Stimulated activated CD8-positive, alpha-beta memory T cell treated with anti-CD3 and anti-CD28 coated beads, Interleukin-15, amount 100 ng/mL, for 4 hours (primary cell): ENCODE measurements at places on chromosomes 2 and 18.

DNA sequence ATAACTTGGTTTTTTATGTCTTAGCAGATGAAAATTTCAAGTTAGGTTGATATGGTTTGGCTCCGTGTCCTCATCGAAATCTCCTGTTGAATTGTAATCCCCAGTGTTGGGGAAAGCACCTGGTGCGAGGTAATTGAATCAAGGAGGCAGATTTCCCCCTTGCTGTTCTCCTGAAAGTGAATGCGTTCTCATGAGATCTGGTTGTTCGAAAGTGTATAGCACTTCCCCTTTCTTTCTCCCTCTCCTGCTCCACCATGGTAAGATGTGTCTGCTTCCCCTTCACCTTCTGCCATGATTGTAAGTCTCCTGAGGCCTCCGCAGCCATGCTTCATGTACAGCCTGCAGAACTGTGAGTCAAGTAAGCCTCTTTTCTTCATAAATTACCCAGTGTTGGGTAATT is 242.1 kb upstream of the TNP1 start:
- no peak for DNase-seq

DNA sequence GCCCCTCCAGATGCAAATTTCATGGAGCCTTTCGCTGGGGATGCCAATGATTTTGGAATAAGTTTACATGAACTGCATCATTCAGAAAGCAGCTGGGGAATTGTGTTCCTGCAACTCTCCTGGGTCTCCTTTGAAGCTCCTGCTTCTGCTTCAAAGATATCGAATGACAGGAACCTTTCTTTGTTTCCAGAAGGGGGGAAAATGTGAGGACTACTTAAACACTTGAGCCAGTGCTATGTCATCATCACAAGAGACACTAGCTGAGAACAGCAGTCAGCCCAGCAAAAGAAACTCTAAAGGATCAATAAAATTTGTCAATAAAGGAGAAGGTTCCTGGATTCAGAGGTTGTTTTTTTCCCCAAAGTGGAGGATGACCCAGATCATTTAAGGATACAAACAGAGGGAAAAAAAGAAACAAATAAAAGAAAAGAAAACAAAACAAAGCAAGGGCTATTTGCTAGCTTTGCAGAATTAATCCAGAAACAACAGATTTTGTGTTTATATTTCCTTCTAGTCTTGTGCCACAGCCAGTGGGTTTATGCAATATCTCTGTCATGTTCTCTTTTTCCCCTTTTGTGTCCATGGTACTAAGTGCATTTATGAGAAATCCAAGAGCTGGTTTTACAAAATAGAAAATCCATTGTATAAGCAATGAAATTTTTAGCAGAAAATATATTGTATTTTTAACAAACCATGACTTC is 463.7 kb downstream of the CDH2 start:
- DNase-seq = no peak

DNA sequence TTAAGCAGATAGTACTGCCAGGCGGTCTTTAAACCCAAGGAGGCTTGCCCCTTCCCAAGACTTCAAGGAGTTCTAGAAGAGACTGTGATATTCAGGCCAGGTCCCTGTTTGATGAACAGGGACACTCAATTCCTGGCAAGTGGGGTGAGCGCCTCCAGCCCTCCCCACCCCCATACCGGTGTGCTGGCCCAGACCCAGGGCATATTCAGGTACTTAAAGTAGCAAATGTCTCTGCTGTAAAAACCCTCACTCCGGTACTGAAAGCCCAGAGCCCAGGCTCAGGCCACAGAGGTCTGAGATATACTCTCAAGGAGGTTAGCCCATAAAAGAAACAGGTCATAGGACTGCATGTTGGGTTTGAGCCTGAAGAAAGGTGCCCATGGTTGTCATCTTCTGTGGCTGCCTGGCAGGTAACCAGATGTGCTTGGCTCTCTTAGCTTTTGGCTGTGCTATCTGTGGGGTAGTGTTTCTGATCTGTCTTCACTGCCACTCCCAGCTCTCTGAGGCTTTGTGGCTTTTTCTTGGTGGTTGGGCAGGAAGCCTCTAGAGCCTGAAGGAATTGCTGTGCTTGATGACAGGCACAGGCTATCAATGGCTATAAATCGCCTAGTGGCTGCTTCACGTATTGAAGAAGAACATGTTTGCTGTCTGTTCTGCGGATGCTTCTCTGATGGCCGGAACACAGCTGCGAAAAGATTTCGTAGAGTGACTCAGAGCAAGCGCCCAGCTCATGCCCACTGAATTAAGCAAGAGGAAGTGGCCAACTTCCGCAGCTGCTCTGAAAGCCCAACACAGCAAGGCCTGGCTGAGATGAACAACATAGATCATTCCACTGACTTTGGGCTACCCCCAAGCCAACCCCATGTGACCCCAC is 63.3 kb upstream of the ALPP start:
- peak; percentile 50 for DNase-seq

GRCh38 chr2:101112772-101113157 is 38.4 kb downstream of the TBC1D8 start:
- DNase-seq = no peak

- DNase-seq = no peak
These were observed 138.0 kb upstream of the ARHGAP28 start for GRCh38 chr18:6591491-6591890.

DNA sequence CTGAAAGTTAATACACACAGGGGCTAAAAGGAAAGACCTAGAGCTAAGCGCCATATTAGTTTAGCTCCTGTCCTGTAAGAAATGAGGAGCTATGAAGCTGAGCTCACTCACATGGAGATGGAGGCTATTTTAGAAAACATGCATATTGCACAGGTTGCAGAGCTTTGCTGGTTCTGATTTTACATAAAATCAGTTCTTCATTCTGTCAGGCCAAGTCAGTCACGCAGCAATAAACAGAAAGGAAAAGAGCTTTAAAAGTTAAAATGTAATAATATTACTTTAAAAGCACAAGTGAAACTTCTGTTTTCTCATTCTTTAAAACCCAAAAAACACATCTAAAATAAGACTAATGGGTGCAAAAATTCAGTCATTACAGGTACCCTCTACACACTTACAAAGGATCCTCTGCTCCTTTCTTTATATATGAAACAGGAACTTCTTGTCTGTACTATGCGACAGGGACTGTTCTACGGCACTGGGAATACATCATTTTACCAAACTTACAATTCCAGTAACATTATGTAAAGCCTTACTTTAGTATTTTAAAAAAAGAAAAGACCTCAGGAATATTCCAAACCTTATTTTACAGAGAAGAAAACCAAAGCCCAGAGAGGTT is 113.8 kb downstream of the THADA start:
- DNase-seq = no peak

DNA sequence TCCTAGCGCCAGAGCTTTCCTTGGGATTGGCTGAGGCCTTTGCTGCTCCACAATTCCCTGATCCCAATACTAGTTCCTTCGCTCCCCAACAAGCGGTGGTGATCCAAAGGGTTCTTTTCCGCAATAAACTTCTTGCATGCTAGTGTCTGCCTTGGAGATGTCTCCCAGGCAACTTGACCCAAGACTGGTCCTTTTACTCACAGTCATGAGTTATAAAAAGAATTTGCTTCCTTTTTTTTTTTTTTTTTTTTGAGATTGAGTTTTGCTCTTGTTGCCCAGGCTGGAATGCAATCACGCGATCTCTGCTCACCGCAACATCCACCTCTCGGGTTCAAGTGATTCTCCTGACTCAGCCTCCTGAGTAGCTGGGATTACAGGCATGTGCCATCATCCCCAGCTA is 89.8 kb upstream of the SP3 start:
- DNase-seq = no peak

DNA sequence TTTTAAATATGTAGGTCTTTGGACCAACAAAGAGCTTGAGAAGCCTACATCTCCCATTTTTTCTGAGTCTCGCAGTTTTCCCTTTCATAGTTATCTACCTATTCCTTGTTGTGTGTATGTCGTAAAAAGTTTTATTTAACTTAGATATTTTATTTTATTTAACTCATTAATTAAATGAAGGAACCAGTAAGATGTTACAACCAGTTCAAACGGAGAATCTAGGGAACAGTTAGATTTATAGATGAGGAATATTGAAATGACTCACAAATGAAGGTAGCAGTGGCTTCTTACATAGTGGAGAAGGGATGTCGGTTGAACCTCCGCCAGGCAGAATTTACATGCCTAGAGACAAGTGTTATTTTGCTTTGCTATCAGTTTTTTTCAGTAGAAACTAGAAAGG is 48.5 kb upstream of the ZNF638 start:
- no peak for DNase-seq

- DNase-seq = no peak
These were observed 290.1 kb upstream of the KLHL14 start for GRCh38 chr18:33062834-33063364.

DNA sequence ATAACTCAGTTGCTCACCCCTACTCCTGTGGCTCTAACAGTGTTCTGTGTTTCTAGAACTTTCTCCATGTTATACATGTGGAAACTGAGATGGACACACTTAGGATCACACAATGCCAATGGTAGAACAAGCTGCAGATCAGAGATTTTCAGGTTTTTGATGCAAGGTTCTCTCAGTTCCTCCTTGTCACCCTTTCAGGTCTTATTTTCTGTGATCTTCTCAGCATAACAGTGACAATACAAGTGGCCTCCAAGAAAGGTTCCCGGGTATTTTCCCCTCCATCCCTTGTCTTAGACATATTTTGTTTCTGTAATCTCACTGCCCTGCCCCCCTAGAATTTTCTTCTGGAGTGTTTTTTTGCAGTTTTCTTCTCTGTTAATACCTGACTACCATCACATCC is 6.2 kb upstream of the MGAT5 start:
- no peak for DNase-seq

- no peak for DNase-seq
These were observed 54.8 kb downstream of the NBAS start for GRCh38 chr2:15506229-15506819.

DNA sequence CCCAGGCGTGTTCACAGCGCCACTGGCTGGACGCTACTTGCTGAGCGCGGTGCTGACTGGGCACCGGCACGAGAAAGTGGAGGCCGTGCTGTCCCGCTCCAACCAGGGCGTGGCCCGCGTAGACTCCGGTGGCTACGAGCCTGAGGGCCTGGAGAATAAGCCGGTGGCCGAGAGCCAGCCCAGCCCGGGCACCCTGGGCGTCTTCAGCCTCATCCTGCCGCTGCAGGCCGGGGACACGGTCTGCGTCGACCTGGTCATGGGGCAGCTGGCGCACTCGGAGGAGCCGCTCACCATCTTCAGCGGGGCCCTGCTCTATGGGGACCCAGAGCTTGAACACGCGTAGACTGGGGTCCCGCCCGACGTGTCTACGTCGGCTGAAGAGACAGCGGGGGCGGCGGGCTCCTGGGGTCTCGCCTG is 891 bp upstream of the KHK start:
- no peak for DNase-seq

DNA sequence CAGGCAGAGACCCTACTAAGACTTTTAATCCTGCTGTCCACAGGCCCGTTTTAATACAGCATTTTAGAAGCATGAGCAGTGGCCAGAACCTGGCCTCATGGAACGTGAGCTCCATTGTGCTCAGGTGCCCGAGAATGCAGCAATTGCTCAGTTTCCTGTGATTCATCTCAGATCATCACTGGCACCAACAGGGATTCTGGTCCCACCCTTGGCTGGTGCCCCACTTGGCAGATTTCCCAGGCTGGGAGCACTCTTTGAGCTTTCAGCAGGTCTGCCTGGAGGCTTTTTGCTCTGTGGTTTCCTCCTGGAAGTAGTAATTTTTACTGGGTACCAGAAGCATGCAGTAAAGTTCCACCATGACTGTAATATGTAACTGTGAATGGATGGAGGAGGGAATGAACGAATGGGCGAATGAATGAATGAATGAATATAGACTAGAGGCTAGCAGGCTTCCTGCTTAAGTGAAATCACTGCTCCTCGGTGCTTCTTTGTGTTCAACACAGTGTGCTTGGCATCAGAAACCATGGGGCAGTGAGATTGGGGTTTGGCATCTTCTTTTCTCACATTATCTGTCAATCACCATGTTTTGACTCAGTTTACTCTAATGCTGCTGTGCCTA is 312.9 kb downstream of the PRKCE start:
- no peak for DNase-seq
